Glutamatergic neuron (in vitro differentiated cells): ENCODE measurements at places on chromosomes 3 and 15. TPM values are rescaled to one million over a fixed set of nuclear protein-coding genes. Genes with fewer than 3 reads are reported as not detected.

Gene TEX55
- total RNA-seq = not detected

Gene AADACL2
- not detected for total RNA-seq

DNA sequence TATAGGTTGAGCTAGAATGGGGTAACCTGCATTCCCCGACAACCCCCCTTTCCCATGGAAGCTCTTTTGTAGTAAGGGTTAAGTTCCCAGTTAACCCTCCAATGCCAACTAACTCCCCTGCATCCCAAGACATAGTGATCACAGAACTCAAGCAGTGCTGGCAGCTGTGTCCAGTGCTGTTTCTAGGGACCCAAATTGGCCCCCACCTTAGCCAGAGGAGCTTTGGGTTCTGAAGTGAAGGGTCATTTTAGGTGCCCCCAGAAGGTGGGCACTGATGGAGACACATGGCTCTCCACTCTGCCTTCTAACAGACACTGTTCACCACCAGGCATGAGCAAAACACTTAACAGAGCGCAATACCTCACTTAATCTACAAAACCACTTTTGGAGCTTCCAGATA, 7.1 kb downstream of the FBXL22 start:
- H3K4me3 ChIP-seq = no peak overlapping the region
- H3K27ac ChIP-seq = no peak overlapping the region
- peaks cover 4% of the 10 kb centered on the region for H3K36me3 ChIP-seq
- DNase-seq = no peak

- no peaks in the 10 kb centered on the region for H3K36me3 ChIP-seq
- peaks cover 1% of the 10 kb centered on the region for H3K27me3 ChIP-seq
- no peak overlapping the region for H3K27ac ChIP-seq
- DNase-seq = no peak
- H3K4me3 ChIP-seq = no peak overlapping the region
Measured at GRCh38 chr3:66778777-66779176, 219.3 kb upstream of the KBTBD8 start.

- H3K27ac ChIP-seq = no peak overlapping the region
- no peak overlapping the region for H3K4me3 ChIP-seq
- DNase-seq = no peak
- no peaks in the 10 kb centered on the region for H3K36me3 ChIP-seq
Measured at GRCh38 chr3:23239211-23240068, 36.3 kb downstream of the UBE2E2 start.

DNA sequence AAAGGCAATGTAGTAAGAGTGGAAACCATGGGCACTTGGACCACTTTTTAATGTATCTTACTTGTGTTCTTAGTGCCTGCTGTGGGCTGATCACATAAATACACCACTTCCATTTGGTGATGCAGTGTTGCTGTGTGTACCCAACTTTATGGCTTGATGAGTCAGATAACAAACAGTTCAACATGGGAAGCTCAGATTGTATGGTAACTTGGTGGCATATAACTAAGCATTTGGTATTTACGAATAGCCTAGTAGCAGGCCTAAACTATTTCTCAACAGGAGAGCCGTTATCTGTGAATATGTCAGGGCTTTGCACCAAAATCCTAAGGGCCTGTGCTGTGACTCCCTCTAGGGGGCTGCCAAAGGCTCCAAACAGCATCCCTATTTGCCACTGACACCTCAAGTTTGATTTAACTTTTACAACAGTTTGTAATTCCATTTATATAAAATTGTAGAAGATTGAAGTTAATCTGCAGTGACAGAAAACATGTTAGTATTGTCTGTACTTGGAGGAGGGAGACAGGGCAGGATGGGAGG, 640.4 kb upstream of the CADM2 start:
- H3K4me3 ChIP-seq = no peak overlapping the region
- H3K4me1 ChIP-seq = no peaks in the 10 kb centered on the region
- no peak overlapping the region for H3K27ac ChIP-seq

GRCh38 chr15:100152463-100152862, 189.3 kb downstream of the ADAMTS17 start:
- peaks cover 22% of the 10 kb centered on the region for H3K36me3 ChIP-seq
- no peak for DNase-seq
- H3K27ac ChIP-seq = no peak overlapping the region
- H3K4me1 ChIP-seq = no peaks in the 10 kb centered on the region

DNA sequence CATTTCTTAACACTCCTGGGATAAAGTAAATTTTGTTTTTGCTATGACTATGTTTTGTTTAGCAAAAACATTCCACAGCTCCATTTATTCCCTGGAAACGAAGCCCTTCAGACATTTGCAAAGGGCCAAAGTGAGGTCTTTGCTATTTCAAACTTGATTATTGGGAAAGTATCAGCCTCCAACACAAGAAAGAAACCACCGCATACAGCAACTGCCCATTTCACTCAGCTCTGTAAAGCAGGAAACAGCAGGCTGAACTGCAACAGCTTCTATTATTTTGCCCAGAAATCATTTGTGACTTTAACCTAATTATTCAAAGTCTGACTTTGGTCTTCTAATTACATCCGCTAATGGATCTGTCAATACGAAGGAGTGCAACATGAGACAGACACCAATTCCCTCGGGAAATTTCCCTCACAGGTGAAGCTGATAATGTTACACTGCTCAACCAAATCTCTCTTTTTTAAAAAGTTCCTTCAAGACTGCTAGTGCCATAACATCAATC, 72.1 kb downstream of the RFTN1 start:
- H3K36me3 ChIP-seq = no peaks in the 10 kb centered on the region
- H3K27ac ChIP-seq = no peak overlapping the region
- H3K4me1 ChIP-seq = peaks cover 48% of the 10 kb centered on the region
- H3K27me3 ChIP-seq = peaks cover 4% of the 10 kb centered on the region
- peak overlapping the region; percentile 50 for H3K4me3 ChIP-seq

- H3K27ac ChIP-seq = no peak overlapping the region
- peaks cover 9% of the 10 kb centered on the region for H3K27me3 ChIP-seq
- peaks cover 34% of the 10 kb centered on the region for H3K4me1 ChIP-seq
- no peak overlapping the region for H3K4me3 ChIP-seq
Measured at GRCh38 chr15:77624868-77625267, 7.8 kb downstream of the LINGO1 start.

DNA sequence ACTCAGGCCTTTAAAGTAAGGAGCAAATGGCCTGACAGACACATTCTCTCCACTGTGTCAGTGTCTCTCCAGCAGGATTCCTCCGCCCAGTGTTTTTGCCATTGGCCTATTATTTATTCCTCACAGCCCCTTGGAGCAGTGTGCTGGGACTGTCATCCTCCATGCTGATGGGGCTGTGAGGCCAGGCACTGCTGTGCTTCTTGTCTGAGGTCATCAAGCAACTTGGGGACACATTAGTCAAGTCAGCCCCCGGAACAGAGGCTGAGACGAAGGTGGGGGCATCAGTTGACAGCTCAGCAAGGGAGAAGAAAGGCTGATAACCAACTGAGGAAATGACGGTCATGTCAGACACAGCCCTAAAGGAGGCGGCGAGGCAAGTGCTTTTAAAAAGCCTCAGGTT, 67.4 kb downstream of the XXYLT1 start:
- DNase-seq = no peak
- no peak overlapping the region for H3K4me3 ChIP-seq
- no peaks in the 10 kb centered on the region for H3K36me3 ChIP-seq

DNA sequence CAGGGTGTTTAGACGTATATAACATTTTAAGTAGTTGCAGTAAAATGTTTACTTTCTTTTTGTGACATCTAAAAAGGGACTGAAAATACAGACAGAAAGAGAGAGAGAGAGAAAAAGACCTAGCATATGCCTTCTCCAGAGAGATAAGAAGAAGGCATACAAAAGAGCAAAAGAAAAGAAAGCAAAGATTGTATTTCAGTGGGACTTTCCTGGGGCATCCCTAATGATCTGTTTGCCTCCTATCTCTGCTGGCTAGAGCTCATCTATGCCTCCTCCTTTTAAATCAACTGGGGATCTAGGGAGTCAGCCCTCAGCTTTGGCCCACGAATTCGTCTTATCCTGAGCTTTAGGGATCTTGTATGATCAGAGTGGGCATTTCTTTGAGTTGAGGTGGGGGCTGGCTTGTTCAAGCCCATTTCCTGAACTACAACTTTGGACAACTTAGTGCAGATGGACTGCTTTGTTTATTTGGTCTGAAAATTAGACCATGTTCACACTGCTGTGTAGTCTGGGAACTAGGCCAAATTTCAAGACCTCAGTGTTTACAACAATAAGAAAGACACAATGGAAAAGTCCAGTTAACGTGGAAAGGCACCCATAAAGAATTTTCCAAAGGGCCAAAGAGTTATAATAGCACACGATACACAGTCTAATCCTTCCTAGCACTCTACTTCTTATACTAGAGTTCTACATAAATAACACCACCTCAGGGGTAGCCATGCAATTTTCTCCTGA, 61.0 kb downstream of the ATP8B4 start:
- DNase-seq = no peak
- peaks cover 3% of the 10 kb centered on the region for H3K36me3 ChIP-seq
- H3K27ac ChIP-seq = no peak overlapping the region
- no peak overlapping the region for H3K4me3 ChIP-seq
